ENCODE measurements at places on chromosomes 1 and 21.

- DNase-seq = no peak
Measured at GRCh38 chr1:199762572-199762971, 264.9 kb upstream of the NR5A2 start.

GRCh38 chr1:33180226-33180910 is 1.5 kb downstream of the TRIM62 start:
- no peak for DNase-seq

DNA sequence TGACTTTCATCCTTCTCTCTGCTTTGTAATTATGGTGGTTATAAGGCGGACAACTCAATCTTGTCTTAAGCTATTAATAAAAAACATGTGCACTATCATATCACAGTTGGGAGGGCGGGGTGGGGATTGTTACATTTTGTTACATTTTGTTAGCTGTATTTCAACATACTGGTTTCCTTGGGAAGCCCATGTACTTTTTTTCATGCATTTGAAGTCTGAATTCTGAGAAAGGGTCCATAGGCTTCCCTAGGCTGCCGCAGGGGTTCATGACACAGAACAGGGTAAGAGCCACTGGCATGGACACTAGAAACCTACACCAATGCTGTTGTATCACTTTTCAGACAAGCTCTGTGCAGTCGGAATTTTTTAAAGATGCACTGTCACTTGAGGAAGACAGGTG is 178.8 kb downstream of the ETS2 start:
- no peak for DNase-seq

- DNase-seq = no peak
Measured at GRCh38 chr21:32070676-32071330, 198.0 kb downstream of the HUNK start.
